ENCODE measurements at places on chromosomes 13 and 19.

- DNase-seq, result no peak
Observed at GRCh38 chr13:51721496-51721895, 82.5 kb downstream of the DHRS12 start.

DNA sequence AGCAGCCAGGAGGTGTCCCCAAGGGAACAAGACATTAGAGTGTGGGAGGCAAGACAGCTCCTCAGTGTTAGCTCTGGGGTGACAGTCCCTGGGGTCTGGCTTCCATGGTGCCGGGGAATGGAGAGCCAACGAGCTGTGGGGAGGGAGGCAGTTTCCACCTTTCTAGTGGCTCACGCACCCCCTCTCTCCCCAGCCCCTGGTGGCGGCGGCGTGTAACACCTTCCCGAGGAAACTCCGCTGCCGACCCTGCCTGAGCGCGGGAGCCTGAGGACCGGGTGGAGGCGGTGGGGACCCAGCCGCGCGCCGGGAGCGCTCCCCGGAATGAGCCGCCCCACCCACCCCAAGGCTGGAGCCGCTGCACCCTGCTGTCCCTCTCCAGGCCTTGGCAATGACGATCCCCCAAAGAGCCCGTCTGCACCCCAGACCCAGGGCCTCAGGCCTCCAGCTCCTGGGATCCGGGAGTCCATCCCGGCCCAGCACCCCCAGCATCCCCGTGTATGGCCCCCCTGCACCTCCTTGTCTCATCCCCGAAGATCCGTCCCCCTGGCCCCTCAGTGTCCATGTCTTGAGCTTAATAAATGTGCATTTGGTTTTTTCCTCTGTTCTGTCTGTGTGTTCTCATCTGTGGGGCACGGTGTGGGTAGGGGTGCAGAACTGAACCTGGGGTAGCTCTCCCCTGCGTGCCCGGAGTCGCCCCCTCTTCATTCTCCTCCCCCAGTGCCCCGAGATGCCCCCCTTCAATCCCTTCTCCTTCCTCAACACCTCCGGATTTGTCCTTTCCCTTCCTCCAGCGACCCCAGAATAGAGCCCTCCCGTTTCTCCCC is 622 bp upstream of the FXYD5 start:
- DNase-seq, result peak; percentile 70

- no peak for DNase-seq
Observed at GRCh38 chr13:33956346-33956745, 138.4 kb downstream of the RFC3 start.

DNA sequence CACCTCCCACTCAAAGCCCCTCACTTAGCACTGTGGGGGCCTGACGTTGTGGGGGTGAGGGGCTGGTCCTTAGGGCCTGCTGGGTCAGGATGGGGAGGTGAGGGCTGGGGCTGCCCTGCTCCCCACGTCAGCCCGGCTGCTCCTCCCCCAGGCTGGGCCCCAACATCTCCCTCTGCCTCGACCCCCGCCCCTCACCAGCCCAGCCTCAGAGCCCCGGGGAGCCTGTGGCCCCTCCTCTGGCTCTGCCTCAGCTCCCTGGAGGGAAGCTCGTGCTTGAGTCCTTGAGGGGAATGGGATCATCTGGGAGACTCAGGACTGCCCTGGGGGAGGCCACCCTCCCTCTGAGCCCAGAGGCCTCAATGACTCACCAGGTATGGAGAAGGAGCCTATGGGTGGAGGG is 6.8 kb downstream of the LILRA4 start:
- DNase-seq, result no peak

DNA sequence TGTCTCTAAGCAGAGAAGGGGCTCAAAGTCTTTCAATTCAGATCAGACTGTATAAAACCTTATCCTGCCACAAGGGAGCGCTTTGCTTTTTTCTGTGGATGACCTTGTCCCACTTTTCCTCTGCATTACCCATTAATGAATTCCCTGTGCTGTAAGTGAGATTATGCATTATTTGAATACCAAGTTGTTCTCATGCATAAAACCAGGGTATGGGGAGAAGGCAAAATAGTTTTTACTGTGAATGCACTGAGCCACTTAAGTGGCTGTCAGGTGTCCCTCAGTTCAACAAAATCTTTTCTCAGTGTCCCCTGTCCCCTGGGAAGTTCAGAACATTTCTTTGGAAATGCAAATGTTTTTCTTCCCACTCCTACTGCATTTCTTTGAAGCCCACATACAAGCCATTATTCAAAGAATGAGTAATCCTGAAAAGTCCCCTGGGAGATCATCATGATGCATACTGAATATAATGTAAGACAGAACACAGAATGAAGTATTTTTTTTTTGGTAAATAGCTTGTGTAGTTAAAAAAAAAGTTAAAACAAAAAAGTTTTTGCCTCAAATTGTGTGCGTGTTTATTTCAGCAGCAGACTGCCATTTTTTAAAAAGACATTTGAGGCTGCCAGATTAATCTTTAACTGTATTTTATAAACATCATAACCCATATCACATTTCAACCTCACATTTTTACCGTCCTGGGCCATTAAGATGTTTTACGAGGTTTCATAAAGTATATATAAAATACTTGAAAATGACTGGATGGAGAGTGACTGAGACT is 506.7 kb upstream of the PCDH9 start:
- no peak for DNase-seq

GRCh38 chr13:45368571-45368970 is 27.6 kb upstream of the TPT1 start:
- no peak for DNase-seq

- no peak for DNase-seq
Observed at GRCh38 chr13:110307767-110308655, 927 bp downstream of the COL4A2 start.

GRCh38 chr19:48835734-48836088 is 580 bp downstream of the HSD17B14 start:
- DNase-seq, result peak; percentile 86

GRCh38 chr19:17602872-17603510 is 47.5 kb downstream of the COLGALT1 start:
- no peak for DNase-seq

GRCh38 chr19:7224209-7224686 is 70.0 kb downstream of the INSR start:
- DNase-seq, result no peak

All from natural killer cell treated with Interleukin-12 subunit alpha and Interleukin-12 subunit beta and Interleukin-15 and Interleukin-18, amount 100 ng/mL, for 72 hours (primary cell).